Left ventricle myocardium inferior (tissue), 1 donor: ENCODE measurements at places on chromosomes 2 and 18.
A peak's percentile ranks its signal among the peaks of the same experiment; 100 is the strongest.

DNA sequence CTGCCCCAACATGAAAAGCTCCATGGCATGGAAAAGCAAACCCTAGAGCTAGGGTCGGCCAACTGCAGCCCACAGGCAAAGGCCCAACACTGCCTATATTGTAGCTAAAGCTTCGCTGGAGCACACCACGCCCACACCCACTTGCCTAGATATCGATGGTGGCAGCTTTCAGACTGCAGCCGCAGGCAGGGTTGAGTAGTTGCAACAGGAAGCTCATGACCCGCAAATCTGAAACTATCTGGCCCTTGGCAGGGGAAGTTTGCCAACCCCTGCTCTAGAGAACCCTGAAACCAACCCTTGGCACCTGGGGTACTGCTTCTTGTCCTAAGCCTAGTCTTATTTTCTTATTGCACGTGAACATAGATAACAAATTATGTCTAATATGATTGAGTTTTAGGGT is 250.0 kb downstream of the SOX11 start:
- DNase-seq = no peak

- no peak for DNase-seq
Observed at GRCh38 chr2:191656391-191656790, 21.5 kb upstream of the NABP1 start.

DNA sequence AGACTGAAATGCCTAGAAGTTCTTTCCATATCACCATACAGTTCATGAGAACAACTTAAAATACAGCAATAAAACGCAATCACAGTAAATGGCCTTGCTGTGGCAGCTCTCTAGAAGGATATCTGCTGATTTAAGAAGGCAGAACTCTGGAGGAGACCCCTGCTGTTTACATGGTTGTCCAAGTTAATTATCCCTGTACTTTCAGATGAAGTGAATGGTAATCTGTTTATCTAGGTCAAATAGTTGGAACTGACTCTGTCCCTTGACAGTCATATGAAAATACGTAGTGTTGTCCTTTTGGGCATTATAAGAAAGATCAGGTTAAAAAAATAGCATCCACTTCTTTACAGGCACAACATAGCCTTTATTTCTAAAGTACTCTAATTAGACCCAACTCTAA is 115.6 kb downstream of the COLEC12 start:
- no peak for DNase-seq

DNA sequence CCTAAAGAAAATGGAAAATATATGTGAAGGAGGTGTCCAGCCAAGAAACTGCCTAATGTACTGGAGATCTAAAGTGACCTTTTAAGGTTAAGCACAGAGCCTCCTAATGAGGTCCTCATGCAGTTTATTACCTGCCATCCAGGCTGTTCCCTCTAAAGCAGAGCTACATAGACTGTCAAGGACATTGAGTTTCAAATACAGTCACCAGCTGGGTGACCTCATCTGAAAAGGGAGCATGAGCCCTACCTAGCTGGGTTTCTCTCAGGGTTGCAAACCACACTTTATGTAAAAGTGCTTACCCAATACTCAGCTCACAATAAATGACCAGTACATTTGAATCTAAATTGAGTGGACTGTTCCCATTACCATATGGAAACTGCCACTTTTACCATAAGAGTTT is 65.4 kb upstream of the CTNNA2 start:
- DNase-seq = no peak

DNA sequence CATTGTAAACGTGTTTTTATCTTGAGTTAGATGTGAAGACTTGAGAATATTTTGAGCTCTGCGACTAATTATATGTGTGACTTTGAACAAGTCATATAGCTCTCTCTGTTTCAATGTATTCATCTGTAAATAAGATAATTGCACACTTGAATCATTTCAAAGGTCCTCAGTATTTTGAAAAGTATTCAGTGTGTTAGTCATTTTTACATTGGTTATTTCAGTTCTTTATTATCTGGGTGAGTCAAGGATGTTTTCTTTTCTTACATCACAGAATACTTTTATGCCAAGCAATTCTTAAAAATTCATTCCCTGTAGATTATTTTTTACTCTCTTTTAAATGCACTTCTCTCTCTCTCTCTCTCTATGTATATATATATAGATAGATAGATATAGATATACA is 1098.0 kb upstream of the ZEB2 start:
- DNase-seq = no peak

DNA sequence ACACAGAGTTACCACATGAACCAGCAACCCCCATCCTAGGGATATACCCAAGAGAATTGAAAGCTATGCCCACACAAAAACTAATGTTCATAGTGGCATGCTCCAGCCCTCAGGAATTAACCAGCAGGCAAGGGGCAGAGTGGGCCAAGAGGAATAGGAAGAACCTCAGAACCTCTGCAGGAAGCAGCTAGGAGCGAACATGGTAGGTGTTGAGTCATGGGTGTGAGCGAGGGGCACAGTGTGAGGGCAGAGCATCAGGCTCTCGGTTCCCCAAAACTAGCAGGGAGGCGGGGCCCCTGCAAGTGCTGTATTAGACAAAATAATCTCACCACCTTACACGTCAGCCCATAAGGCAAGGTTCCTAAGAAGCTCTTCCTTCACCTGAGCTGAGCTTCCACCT is 5.6 kb upstream of the RUFY4 start:
- no peak for DNase-seq

DNA sequence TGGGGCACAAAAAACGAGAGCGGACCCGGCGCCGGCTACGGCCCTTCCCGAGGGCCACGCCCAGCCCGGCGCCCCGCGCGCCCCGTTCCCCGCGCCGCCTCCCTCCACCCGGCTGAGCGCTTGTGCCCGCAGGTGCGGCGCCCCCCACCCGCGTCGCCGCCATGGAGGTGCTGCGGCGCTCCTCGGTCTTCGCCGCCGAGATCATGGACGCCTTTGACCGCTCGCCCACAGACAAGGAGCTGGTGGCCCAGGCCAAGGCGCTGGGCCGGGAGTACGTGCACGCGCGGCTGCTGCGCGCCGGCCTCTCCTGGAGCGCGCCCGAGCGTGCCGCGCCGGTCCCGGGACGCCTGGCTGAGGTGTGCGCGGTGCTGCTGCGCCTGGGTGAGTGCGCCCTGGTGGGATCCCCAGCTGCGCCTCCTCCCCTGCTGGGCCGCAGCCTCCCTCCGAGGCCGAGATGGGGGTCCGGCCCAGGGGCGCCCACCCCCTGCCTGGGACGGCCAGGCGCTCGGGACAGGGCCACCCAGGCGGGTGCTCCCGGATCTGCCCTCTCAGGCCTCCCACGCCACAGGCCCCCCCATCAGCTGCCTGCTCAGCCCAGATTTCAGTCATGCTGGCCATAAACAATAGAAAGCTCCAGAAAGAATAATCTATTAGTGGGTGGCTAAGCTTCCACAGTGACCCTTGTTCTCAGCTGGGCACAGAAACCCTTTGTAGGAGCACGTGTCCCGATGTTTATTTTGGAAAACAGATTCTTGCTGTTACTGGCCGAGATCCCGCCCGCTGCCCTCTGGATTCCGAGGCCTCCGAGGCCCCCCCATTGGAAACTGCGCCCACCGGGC is 997 bp downstream of the BOK start:
- DNase-seq = no peak

GRCh38 chr2:196725218-196725617 is 74.3 kb downstream of the GTF3C3 start:
- DNase-seq = no peak

DNA sequence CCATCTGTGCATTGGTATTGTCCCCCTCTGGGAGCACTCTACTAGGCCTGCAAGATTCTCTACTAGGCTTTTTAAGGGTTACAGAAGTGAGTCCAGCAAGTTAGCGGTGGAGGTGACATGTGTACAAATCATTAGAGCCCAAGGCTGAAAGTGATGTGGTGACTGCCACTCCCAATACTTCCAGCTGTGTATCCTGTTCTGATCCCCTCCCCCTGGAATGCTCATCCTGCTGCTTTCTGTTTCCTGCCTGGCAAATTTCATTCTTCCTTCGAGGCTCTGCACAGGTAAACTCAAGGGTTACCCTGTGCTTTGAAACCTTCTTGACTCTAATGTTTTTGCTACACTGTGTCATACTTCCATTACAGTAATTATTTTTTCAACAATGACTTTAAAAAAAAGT is 258.5 kb upstream of the REV1 start:
- no peak for DNase-seq

- no peak for DNase-seq
Observed at GRCh38 chr2:117856415-117857210, 42.1 kb downstream of the DDX18 start.

- no peak for DNase-seq
Observed at GRCh38 chr2:53629001-53629400, 138.6 kb upstream of the CHAC2 start.

GRCh38 chr2:235460548-235461047 is 33.2 kb upstream of the AGAP1 start:
- DNase-seq = no peak

DNA sequence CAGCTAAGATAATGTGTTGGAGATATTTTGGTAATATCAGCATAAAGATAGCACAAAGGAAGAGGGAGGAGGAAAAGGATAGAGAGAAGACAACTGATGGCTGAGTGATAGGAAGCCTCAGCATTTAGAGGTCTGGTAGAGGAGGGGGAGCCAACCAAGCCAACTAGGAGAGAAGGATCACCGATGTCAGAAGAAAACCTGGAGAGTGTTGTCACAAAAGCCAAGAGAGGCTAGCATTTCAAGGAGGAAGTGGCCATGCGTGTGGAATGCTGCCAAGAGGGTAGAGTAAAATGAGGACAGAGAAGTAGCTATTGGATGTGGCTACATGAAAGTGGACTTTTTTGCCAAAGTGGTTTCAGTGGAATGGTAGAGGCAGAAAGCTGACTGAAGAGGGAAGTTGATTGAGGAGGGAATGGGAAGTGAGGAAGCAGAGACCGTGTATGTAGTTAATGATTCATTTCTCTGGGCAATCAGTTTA is 34.3 kb downstream of the LCLAT1 start:
- peak; percentile 40 for DNase-seq

DNA sequence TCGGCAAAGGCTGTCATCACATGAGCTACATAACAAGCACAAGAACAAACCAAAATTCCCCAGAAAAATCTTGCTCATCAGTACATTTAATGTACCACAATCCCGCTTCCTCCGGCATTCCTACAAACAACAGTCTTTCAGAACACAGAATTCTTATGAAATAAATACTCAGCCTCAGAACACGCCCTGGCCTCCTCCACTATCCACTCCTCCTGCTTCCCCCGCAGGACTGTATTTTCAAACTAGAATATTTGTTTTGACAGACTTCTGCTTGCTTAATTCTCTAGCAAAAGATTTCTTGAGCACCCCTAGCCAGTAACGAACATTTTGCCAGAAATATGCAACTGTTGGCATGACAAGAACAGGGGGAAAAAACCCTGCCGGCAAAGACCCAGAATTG is 131.2 kb downstream of the THADA start:
- DNase-seq = peak; percentile 25

- DNase-seq = no peak
Observed at GRCh38 chr18:78730546-78730945, 249.1 kb upstream of the SALL3 start.

DNA sequence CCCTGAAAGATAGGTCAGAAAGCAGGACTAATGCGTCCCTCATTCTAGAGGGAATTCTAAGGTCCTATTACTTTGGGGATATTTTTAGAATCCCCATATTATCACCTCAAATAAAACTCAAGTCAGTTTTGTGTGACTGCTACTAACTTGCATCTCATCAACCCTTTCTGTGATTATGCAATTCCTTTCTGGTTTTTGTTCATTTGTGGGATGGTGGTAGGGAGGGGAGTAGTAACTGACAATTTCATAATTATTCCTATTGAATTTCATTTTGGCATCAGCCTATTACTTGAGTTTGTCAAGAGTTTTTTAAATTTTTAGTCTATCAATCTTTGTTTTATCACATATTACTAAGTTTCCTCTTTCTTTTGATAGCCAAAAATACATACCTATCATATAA is 28.4 kb upstream of the TANK start:
- DNase-seq = no peak

GRCh38 chr2:71340176-71340575 is 8.6 kb downstream of the ZNF638 start:
- no peak for DNase-seq

GRCh38 chr2:130252880-130253645 is 54.8 kb upstream of the TUBA3E start:
- DNase-seq = no peak

DNA sequence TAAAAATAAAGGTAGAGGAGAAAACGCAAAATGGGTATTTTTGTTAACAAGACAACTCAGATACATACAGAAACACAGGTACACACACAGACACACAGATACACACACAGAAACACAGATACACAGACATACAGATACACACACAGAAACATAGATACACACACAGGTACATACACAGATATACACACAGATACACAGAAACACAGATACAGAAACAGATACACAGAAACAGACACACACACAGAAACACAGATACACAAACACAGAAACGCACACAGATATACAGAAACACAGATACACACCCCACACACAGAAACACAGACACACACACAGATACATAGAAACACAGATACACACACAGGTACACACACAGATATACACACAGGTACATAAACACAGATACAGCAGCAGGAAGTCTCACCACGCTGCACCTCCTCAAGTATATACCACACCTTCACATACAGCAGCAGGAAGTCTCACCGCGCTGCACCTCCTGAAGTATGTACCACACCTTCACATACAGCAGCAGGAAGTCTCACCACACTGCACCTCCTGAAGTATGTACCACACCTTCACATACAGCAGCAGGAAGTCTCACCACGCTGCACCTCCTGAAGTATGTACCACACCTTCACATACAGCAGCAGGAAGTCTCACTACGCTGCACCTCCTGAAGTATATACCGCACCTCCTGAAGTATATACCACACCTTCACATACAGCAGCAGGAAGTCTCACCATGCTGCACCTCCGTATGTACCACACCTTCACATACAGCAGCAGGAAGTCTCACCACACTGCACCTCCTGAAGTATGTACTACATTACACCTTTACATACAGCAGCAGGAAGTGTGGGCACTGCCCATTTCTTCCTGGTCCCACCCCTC is 250.5 kb downstream of the HDAC4 start:
- DNase-seq = peak; percentile 3

DNA sequence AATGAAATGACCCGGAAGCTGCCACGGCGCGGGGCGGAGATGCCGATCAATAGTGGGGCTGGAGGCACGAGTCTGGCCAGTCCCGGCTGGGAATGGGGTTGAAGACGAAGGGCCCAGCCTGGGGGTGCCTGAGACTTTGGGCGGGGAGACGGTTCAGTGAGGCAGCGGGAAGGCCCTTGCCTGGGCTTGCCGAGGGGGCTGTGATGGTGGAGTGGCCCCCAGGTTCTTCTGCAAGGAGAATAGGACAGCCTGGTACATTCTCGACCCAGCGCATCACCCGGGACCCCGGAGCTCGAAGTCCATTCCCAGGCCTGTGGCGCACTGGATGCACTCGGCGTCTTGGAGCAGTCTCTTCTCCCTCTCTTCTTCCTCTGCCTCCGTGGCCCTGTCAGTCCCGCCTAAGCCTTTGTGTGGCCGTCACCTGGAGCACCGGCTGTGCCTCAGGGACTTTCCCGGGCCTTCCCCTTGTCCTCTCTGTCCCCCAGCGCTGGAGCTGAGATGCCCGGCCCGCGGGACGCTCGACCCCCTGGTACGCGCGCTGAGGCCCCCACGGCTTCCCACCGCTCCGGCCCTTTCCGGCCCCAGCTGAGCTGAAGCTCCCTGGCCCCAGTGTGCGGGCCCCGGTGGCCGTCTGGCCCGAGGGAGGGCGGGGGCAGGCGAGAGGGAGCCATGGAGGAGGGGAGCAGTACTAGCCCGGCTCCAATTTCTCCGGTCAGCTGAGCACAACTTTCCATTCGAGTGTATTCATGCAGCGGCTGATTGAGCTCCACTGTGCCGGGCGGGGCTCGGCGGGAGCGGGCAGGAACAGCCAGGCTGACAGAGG is 8.0 kb downstream of the SIX3 start:
- no peak for DNase-seq

GRCh38 chr2:215635788-215636139 is 199.9 kb upstream of the FN1 start:
- no peak for DNase-seq
